Activated T-helper 1 cell treated with Interleukin-2 at 50 U/mL for 16 hours (primary cell): ENCODE measurements at places on chromosomes 3 and 15.

- DNase-seq: no peak
Observed at GRCh38 chr3:62287392-62287927, 85.9 kb downstream of the FEZF2 start.

DNA sequence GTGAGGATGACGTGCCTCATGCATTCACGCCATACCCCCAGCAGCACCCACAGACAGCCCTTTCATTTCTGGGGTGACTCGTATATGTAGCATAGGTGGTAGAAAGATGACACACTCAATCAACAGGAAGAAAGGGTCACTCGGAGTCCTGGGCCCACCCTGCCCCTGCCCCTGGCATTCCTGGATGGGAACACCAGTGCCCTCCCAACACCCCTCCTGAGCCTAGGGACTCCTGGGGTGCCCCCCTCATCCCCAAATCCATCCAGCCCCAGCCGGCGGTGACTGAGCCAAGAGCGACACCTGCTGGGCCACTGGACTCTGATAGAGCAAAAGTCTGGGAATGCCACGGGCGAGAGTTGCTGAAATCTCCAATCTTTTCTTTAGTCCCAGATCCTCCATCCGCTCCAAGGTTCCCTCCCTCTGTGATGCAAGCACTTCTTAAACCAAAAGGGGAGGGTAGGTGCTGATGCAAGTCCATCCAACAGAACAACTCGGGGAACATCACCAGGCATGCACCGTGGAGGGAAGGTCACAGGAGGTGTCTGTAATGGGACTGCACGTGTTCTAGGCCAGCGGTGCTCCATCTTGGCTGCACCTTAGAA, 31.1 kb downstream of the ACAN start:
- no peak for DNase-seq

GRCh38 chr3:1007866-1008265, 85.0 kb upstream of the CNTN6 start:
- DNase-seq: no peak

GRCh38 chr3:67819447-67819846, 165.0 kb upstream of the SUCLG2 start:
- DNase-seq: no peak
